ENCODE measurements at places on chromosomes 2 and 18.

- no peak for DNase-seq
Measured at GRCh38 chr18:77042583-77042982, 90.0 kb downstream of the MBP start.

DNA sequence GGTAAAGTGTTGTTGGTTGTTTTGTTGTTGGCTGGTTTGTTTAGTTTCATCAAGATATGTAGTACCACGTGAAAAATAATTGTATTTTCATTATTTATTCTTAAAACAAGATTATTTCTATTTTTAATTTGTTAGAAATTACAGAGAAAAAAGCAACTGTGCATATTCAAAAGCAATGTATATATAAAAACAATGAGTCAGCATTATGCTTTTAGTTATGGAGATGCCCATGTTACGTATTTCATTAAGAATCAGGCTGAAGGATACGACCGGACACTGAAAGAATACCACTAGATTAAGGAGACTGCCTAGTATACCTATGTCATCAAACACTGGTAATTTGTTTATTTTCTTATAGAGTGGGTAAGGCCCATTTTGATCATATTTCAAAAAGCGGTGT is 1188.4 kb upstream of the NXPH2 start:
- no peak for DNase-seq

DNA sequence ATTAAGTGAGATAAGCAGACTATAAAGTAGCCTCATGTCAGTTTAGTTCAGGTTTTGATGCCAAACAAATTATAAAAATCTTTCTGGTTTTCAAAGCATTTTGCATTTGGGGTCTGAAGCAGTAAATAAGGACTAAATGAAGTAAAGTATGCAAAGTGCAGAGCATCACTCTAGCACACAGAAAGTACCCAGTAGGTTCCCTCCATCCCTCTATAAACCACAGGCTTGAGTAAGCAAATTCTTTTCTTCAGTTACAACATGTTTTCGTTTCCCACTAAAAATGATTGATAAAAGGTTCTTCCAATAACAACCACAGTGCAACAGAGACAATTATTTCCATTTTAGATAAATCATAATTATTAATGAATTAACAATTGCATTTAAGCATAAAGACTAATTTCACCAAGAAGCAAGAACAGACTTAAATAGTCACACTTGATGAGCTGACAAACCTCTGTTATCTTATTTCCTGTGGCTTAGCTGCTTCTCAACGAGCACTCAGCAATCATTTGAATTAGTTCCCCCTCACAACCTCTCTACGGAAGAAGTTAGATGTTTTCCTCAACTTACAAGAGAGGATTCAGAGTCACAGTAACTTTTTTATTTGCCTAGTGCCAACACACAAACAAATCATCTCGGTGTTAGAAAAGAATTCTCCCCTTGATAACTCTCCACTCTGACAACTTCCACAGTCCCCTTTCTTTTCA is 249.8 kb downstream of the NBAS start:
- no peak for DNase-seq

- DNase-seq: no peak
Measured at GRCh38 chr2:3280197-3280596, 97.4 kb downstream of the EIPR1 start.

DNA sequence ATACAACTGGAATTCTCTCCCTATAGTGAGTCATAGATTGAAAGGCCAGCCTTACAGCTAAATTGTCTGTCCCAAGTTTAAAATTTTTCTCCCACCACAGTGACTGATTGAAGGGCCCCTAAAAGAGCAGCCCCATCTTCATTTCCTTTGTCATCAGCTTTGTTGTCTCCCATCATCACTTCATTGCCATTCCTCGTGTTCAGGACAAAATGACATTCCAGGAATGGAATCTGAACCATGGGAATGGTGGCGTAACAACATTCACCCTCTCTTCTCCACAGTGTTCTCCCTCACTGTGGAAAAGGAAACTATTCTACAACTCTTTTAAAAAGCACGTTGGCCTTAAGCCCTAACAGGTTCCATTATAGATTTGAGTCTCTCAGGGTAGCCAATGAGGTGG is 52.1 kb downstream of the PSTPIP2 start:
- no peak for DNase-seq

GRCh38 chr2:70671092-70671675 is 96.8 kb downstream of the ADD2 start:
- DNase-seq: no peak

GRCh38 chr2:74291886-74292621 is 51.2 kb downstream of the SLC4A5 start:
- DNase-seq: no peak

- DNase-seq: no peak
Measured at GRCh38 chr2:121133551-121134319, 151.3 kb downstream of the TFCP2L1 start.

DNA sequence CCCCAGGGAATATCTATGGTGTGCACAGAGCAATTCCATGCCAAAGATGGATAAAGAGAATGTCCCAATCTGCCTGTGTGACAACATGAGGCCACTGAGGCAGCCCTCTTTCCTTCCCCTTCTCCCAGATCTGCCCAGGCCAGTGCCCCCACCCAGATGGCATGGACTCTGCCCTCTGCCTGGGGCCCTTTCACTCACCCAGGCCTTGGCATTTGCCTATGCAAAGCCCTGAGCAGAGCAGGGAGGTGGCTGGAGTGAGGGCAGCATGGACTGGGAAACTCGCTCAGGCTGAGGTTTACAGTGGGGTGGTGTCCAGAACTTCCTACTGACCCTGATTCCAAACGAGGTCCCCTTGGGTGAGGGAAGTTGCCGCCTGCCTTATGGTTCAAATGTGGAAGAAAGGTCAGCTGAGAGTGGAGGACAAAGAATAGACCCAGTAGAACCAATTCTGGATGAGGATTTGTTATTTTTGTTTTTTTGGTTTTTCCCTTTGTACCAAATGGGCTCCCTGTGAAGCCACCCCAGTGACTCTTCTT is 8.9 kb downstream of the SH2D6 start:
- no peak for DNase-seq

GRCh38 chr2:86622519-86623042 is 1.1 kb downstream of the RNF103 start:
- peak; percentile 39 for DNase-seq

DNA sequence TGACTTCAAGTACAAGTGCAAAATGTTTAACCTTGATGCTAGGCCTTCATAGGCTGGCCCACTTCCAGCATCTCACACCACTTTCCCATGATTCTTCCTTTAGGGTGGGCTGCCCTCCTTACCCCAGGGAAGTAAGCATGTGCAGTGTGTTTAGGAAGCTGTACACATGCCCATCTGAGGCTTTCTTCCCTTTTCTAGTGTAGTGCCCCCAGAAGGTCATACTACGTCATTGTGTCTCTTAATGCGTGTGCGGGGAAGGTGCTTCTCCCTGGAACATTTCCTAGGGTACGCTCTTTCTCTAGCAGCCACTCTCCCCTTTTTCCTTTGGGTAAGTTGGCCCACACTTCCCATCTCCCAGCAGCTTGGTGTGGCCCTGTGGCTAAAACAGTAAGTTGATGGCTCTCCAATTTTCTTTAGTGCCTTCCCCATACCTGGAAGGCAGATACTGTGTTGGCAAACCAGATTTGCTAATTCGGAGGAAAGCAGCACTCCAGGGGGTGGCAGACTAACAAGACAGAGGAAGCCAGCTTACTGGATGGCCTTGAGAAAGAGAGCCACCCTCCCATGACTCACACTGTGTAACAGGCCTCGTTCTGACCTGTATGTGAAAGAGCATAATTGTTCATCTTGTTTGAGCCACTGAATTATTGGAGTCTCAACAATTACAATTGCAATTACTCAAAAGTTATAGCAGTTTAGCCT is 1.1 kb upstream of the SULT6B1 start:
- no peak for DNase-seq

GRCh38 chr2:234291765-234292204 is 205.1 kb downstream of the ARL4C start:
- peak; percentile 18 for DNase-seq

- DNase-seq: no peak
Measured at GRCh38 chr2:31401580-31401979, 13.0 kb downstream of the XDH start.

- DNase-seq: no peak
Measured at GRCh38 chr2:15693926-15694588, 102.4 kb downstream of the DDX1 start.

- DNase-seq: no peak
Measured at GRCh38 chr18:28406533-28406932, 229.6 kb upstream of the CDH2 start.

DNA sequence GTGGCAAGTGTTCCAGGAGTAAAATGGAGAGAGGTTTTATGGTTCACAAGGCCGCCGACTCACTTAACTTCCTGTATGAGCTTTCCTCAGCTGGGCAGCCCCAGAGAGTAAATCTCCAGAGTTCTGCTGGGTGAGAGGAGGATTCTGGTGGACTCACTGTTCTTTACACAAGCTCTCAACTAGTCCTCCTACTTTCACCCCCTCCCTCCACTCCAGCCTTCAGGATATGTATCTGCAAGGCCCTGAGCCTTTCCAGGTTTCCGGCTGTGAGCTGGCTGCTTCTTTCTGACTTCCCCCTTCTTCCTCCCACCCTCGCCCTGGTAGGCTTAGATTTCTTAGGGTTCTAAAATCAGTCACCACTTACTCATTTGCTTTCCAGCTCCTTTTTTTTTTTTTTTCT is 34.0 kb downstream of the EML6 start:
- no peak for DNase-seq

DNA sequence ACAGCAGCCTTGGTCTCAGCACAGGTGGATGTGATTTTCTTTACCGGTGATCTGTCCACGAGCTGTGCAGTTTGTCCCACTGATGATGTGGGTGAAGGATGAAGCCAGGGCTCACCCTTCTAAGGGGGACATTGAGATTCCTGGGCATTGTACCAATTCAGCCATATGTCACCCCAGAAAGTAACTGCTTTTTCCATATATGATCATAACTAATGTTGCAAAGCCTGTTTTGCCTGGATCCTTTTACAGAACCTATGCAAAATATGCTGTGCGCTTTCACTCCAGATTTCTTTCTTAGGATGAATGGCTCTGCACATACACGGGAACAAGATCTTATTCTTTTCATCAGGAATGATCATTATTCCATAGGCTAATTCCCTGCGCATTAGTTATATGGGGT is 96.9 kb upstream of the POU3F3 start:
- DNase-seq: no peak

GRCh38 chr18:13409026-13409425 is 190.5 kb downstream of the LDLRAD4 start:
- peak; percentile 27 for DNase-seq

GRCh38 chr2:53786705-53787613 is at the start of the genes ASB3 and ERLEC1:
ASB3 (minus strand) TSS chr2:53786953; CDS start chr2:53765572, 21,381 bp downstream.
ERLEC1 (plus strand) TSS chr2:53787044; CDS start chr2:53787211, 167 bp downstream.
- DNase-seq: peak; percentile 92

GRCh38 chr2:204654669-204655068 is 109.4 kb downstream of the PARD3B start:
- no peak for DNase-seq

DNA sequence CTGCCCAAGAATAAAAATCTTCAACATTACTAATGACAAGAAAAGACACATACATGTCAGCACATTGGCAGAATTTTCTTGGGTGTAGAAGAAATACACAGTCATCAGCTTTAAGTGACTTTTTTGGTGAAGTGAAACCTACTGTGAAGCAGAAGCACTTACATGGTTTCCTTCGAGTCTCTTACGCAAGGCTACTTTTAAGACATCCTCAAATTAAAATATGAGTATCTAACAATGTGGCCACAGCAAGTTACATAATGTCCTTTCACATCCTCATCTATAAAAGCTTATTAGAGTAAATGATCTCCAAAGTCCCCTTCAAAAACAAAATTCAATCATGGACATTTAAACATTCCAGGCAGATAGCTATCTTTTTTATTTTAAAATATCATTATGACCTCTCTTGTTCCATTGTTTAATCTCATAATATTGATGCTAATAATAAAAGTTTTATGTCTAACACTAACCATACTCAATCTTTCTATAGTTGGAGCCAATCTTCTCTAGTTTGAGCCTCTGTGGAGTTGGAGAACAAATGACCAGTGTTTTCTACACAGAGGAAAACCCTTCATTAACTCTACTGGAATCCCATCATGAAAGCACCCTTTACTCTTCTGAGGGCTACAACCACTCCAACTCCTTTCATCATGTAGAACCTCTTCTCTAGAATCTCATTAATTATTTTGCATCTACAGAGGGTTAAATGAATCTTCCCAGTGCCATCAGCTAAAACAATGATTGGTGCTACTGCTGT is 182.2 kb upstream of the ZFP36L2 start:
- no peak for DNase-seq

DNA sequence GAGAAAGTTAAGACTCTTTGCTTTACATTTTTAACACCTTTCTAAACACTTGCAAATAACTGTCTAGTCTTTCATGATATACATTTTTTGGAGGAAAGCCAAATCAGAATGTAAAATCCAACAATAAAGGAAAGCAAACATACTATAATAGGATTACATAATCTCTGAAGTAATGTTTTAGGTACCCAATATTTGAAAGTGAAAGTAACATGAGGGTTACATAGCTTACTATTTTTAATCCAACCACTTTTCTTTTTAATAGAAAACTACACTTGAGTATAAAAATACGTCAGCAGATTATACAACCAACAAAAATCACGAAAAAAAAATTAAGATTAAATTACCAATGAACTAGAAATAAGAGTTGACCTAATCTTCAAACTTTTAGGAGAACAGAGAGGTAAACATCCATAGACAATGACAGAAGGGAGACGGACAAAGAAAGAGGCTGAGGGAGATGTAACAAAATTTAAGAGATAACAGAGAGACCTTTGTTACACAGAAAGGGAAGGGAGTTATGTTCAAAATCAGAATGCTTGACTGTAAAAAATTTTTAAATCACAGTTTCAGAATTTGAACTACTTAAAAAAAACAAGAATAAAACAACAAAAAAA is 150.0 kb downstream of the IKZF2 start:
- DNase-seq: no peak

DNA sequence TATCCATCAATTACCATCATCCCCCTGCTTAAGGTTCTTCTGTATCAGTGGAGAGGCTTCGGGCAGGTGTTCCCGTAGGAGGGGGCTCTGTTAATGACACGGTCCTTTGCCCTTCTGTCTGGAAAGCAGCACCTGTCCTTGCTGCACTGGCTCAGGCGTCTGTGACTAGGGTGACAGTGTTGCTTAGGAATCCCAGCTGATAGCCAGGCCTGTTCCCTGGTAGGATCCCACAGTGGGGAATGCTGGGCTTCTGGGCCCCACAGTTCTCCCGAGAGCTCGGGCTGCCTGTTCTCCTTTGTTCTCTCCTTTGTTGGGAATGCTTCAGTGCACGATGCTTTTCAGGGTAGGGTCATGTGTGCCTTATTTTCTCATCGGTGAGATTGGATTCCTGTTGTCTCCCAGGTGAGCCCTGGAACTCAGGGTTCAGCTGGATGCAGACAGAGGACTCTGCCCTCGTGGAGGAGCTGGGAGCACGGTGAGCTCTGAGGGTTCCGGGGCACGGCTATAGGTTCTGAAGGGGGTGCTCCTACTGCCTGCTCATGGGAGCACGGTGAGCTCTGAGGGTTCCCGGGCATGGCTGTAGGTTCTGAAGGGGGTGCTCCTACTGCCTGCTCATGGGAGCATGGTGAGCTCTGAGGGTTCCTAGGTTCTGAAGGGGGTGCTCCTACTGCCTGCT is 9.6 kb downstream of the SNTG2 start:
- DNase-seq: peak; percentile 63

DNA sequence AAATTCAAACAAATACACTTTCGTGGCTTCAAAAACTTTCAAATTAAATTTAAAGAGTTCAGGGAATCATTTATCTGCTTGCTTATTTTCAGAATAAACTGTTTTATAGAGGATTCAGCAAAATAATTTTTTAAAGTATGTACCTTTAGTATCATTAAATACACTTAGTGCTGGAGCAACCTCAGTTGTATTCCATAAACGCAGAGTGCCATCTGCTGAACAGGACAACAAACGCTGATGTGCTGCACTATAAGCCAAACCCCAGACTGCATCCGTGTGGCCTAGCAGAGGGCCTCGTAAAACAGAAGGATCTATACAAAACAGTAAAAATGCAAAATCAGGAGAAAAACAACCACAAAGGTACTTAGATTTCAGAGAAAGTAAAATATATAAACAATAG is 108.6 kb downstream of the STRN start:
- DNase-seq: no peak
